ENCODE measurements at places on chromosomes 4 and X.

GRCh38 chrX:13876652-13877051 lies 59.8 kb upstream of the GPM6B start:
- no peak for DNase-seq

DNA sequence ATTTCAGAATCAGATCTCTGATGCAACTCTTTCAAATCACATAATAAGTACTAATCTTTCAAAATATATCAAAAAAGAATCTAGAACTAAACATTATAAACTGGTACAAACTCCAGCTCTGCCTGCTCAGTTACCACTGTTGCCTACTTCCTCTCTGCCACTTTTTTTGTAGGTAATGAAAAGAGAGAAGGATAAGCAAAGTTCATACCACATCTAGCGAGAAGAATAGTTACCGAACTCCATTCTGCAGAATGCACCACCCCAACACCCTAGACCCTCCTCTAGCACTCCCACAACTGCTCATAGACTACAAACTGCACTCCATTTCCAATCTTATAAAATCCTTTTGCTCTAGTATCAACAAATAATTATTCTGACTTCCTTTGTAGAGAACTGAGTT lies 19.7 kb upstream of the LRBA start:
- DNase-seq, result no peak

- no peak for DNase-seq
Measured at GRCh38 chr4:138666366-138666765, 349.2 kb upstream of the NOCT start.

- DNase-seq, result no peak
Measured at GRCh38 chrX:40207626-40208025, 109.9 kb upstream of the BCOR start.

DNA sequence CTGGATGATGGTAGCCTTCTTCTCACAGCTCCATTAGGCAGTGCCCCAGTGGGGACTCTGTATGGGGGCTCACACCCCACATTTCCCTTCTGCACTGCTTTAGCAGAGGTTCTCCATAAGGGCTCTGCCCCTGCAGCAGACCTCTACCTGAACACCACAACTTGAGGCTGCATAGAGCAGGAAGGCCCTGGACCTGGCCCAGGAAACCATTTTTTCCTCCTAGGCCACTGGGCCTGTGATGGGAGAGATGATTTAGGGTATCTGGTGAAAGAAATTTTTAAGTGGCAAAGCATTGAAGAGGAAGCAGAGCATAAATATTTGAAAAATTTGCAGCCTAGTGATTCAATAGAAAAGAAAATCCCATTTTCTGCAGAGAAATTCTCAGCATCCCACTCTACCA lies 17.3 kb downstream of the F8A3 start:
- DNase-seq, result no peak

DNA sequence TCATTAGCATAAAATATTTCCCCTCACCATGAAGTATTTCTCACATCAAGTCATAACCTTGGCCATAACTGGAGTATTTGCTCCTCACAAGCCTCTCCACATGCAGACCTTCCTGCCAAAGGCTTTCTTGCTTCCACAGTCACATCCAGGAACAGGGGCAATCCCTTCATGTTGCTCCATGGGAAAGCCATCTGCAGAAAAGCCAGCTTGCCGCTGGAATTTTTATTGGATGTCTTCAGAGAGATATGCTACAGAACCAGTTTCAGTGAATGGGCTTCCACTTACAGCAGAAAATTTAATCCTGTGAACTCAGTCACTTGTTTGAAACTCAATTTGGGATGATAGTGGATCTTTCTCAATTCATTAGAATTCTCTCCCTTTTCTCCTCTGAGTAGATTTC lies 3.2 kb upstream of the CDKN2AIP start:
- no peak for DNase-seq

DNA sequence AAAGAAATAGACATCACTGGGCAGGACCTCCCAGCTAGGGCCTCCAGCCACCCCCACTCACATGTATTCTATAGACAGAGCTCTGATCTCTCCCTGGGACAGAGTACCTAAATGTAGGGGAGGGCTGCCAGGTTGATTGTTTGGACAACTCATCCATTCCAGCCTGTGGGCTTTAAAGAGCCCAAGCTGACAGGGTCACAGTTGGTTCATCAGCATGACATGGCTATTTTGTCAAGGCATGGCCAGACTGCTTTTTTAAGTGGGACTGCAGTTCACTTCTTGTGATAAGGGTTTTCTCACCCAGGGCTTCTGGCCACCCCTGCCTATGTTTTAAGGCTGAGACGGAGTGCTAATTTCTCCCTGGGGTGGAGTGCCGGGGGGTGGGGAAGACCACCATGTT lies 63.3 kb downstream of the KLHL4 start:
- no peak for DNase-seq

- DNase-seq, result no peak
Measured at GRCh38 chr4:139184129-139184528, 7.1 kb upstream of the ELF2 start.

GRCh38 chr4:107299646-107300045 lies 263.5 kb upstream of the DKK2 start:
- no peak for DNase-seq

DNA sequence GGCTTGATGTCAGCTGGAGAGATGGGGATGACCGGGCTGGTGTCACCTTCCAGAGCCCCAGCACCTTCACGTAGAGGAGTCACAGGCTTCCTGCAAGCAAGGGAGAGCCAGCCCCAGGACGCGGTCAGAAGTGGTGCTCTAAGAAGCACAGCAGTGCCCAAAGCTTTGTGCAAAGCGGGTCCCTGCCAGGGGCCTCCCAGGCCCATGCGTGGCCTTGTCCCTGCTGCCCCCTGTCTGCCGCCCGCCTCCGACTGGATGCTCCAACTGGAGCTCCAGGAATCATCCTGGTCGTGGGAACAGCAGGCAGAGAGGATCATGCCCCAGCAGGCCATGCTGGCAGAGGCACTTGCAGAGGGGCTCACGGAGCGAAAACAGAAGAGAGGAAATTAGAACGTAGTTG lies 40.1 kb upstream of the LRPAP1 start:
- DNase-seq, result no peak

DNA sequence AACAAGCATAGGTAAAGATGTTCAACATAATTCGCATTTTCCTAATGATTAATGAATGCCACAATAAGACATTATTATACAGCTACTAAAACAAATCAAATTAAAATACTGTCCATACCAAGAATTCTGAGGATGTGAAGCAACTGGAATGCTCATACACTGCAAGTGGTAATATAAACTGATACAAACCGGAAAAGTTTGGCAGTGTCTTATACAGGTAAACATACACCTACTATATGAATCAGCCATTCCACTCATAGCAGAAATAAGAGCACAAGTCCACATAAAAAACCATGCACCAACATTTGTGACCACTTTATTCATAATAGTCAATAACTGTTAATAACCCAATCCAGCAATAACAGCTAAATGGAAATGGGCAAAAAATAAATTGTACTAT lies 79.3 kb downstream of the FBXW7 start:
- no peak for DNase-seq

GRCh38 chrX:38224160-38224559 lies 3.5 kb upstream of the SRPX start:
- no peak for DNase-seq

- DNase-seq, result no peak
Measured at GRCh38 chrX:129193357-129193756, 329.9 kb downstream of the SMARCA1 start.

DNA sequence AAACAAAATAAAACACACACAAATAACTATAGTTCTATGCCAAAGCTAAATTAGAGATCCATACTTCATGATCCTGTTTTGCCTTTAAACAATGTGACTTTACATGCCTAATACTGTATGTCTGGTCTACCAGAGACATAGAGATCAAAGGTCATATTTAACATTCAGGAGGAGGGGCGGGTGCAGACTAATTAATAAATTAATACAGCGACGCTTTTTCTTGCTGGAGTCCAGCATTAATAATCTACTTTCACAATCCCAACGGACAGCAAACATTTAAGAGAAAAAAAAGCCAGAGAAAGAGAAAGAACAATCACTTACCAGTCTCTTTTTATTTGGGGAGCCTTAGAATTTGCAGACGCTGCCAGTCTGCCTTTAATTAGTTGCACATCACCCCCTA lies 509 bp downstream of the CXXC4 start:
- no peak for DNase-seq

DNA sequence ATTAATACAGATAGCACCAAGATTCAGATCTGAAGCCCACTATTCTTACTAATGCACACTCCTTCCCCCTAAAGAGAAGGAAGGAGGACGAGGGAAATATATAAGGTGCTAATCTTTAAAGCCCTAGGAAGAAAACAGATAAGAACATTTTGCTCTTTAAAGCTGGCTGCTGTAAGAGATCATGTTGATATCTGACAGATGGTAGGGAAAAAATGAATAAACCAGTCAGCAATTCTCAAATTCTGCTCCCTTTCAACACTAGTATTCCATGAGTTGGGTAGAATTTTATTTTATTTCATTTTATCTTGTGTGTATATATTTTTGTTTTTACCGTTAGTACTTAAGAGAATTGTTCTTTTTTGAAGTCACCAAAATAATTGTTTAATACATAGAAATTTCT lies 19.2 kb downstream of the OTC start:
- DNase-seq, result no peak

DNA sequence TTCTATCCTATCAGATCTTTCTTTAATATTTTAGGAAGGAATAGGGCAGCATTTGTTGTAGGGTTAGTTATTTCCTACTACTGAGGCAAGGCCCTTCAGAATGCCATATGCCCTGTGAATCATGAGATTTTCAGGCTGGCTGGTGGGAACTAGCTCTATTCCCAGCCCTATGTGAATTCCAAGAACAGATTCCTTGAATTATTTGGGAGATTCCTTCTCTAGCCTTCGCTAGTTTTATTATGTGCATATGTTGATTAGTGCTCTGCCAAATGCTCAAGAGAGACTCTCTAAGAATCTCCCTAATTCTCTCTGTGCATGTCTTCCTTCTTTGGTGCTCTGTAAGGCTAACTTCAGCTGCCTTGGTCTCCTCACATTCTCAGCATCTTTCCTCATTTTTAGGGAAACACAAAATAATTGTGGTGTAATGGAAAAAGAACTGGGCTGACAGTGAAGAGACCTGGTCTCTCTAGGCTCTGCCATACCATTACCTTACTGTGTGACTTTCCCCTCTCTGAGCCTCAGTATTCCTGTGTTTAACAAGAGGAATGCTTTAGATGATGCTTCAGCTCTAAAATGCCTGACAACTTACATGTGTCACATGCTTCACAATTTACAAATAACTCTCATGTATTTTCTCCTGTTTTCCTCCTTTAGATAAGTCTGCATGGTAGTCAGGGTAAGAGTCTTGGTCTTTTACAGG lies 79.7 kb downstream of the VMA21 start:
- no peak for DNase-seq

DNA sequence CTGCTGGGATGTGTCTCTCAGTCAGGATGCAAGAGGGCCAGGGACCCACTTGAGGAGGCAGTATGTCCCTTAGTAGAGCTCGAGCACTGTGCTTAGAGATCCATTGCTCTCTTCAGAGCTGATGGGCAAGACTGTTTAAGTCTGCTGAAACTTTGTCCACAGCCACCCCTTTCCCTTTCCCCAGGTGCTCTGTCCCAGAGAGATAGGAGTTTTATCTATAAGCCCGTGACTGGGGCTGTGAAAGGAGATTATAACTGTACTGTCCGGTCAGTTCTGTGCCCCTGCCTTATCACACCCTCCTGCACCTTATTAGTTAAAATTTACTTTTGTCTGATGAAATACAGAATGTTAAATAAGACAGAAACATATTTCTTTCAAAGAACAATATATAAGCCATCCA lies 378.4 kb downstream of the PABPC4L start:
- no peak for DNase-seq

GRCh38 chrX:8653956-8654355 lies 78.0 kb downstream of the ANOS1 start:
- no peak for DNase-seq

DNA sequence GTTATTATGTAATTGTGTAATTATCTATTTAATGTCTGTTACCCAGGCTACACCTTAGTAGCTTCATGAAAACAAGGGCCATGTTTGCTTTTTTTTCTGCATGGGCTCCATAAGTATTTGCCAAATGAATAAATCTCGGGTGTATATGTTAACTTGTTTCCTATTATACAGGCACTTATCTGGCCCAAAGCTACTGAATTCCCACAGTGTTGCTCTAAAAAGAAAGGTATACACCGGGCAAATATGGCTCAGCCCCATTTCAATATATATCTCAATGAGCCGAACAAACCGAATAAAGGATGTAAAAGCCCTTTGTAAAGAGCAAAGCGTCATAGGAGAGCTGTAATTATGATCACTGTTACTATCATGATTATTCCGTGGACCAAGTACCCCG lies 767 bp downstream of the PAQR3 start:
- DNase-seq, result no peak

GRCh38 chrX:40933706-40934425 lies 151.4 kb upstream of the USP9X start:
- no peak for DNase-seq

DNA sequence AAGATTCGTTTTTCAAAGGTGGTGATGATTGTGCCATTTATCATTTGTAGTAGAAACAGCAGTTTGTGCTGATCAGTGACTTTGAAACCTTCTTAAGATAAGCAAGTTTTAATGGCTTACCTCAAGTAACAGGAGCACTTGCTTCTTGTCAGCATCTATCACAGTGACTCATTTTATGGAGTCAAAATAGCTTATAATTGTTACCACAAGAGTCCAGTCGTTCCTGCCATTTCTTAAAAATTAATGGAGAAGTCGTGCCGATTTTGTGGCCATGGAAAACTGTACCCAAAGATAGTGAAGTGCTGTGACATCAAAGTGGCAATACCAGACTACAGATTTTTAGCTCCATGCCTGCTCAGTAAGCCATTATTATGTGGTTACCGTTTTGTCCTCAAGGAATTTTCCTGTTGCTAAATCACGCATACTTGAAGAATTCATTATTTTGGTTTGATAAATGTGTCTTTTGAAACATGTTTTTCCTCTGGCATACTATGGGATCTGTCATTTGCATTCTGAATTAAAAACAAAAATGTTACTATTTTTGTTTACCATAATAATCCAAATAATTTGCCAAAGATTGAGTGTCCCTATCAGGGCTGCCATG lies 129.9 kb downstream of the CBR4 start:
- DNase-seq, result no peak

DNA sequence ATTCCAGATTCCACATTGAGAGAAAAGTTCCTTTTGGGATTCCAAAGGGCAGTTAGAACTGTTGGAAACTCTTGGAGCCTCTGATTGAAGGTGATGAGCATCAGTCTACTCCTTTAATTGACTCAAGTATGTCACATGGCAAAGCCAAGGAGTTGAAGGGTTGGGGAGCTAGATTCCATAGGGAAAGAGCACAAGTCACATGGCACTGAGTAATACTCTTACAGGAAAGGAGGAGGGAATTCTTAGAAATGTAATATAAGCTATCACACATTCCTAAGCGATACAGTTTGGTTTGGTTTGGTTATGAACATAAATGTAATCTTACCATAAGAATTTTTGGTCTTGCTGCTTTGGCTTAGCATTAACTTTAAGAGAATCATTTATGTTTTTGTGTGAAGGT lies 15.7 kb downstream of the SPCS3 start:
- DNase-seq, result no peak
